ENCODE measurements at places on chromosomes 13 and 19.

DNA sequence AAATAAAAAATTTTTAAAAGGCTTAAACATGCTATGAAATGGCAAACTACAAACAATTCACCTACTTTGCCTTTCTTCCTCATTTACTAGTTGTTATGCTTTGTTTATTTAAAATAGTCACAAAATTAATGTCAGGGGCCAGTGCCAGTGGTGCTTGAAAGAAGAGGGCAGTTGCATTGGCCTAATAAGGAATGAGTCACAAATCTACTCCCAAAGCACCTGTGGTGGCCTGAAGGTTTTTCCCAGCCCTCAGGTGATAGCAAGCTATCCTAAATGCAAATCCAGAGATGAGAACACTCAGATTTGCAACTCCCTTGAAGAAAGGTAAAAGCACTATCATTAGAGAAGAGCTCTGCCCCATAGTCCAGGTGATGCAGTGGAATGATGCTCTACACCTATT is 103.6 kb downstream of the MBNL2 start:
- no peak for DNase-seq

- DNase-seq = peak; percentile 79
Observed at GRCh38 chr13:31908696-31909411, 122.7 kb upstream of the FRY start.

GRCh38 chr19:45376045-45376724 is 5.8 kb upstream of the ERCC2 start:
- no peak for DNase-seq

- DNase-seq = no peak
Observed at GRCh38 chr19:46339446-46339845, 7.4 kb upstream of the PPP5C start.

GRCh38 chr13:30004204-30004603 is 153.8 kb upstream of the UBL3 start:
- peak; percentile 20 for DNase-seq

DNA sequence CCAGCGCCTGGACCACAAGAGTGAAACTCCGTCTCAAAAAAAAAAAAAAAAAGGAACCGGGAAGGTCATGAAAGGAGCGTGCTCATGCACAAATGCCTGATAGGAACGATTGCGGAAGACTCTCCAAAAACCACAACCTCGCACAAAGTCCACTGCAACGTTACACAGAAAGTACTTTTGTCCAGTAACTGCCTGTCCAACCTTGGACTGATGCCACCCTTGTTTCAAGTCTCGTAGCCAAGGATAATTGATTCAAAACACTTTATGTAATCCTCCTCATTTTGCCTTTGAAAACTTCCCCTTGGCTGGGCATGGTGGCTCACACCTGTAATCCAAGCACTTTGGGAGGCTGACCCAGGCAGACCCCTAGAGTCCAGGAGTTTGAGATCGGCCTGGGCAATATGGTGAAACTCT is 13.7 kb downstream of the LGALS7 start:
- peak; percentile 63 for DNase-seq

- peak; percentile 1 for DNase-seq
Observed at GRCh38 chr19:31639306-31639705, 290.1 kb upstream of the TSHZ3 start.

DNA sequence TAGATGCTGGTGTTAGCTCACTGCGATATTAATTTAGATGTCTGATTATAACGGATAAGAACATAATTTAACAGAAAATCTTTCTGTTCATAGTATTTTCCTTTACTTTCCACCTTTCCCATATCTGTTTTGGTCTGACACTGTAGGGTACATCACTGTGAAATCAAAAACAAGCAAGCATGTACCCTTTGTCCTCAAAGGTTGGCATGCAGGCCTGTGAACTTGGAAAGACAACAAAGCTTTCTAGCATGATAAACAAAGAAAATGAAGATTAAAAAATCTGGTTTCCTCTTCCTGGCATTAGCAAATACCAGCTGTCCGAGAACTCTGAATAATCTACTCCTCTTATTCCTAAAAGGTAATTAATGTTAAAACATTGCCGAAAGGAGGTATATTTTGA is 31.6 kb downstream of the THSD1 start:
- no peak for DNase-seq

- no peak for DNase-seq
Observed at GRCh38 chr19:7879111-7879807, 5.1 kb upstream of the PRR36 start.

GRCh38 chr19:40424637-40425449 is 949 bp downstream of the SERTAD1 start:
- DNase-seq = no peak

DNA sequence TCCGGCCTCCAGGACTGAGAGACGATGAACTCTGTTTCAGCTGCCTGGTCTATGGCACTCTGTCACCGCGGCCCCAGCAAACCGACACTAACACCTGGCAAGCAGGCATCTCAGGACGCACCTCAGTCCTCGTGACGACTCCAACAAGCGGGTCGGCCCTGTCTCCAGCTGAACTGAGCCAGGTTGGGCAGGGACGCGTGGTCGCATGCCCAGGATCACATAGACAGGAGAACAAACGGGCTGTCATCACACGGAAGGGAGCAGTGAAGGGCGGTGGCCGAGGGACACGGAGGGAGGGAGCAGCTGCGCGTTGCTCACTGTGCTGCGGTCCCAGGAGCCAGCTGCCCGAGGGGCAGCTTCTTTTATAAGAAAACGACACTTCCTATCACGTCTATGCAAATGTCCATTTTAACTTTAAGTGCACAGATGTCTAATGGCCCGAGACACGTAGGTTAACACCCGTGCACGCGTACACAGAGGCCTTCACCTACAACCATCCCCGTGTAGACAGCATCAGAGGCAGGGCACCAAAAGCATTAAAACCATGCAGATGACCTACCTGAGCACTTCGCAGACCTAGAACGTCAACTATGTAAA is 8.9 kb downstream of the SGTA start:
- DNase-seq = no peak

DNA sequence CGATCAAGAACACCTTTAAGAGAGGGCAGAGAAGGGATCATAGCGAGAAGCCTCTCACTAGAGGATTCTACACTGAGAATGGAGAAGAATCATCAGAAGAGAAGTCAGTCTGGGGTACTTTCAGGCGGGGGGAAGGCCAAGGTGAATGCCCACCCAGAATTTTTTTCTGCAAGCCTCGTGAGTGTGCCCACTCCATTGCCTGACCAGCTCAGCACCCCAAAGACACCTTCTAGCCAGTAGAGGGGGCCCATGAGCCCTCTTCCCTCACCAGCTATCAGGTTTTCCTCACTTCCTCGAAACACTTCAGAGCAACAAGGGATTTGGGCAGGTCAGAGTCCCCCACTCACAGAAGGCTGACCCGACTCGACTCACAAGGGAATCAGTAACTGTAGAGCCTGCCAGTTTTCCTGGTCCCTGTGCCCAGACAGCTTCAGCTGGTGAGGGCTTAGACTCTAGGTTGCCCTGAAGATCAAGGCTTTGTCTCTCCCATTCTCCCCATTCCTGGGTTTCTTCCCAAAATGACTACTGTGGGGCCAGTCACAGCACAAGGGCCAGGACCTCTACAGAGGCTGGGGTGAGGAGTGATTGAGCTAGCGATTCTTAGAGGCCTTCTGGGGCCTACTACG is 18.4 kb downstream of the NLRP13 start:
- no peak for DNase-seq

- no peak for DNase-seq
Observed at GRCh38 chr13:28552288-28552687, 57.4 kb upstream of the FLT1 start.

- DNase-seq = no peak
Observed at GRCh38 chr13:114105521-114106225, 26.8 kb downstream of the RASA3 start.

- DNase-seq = no peak
Observed at GRCh38 chr13:26017196-26017921, 34.5 kb downstream of the SHISA2 start.

DNA sequence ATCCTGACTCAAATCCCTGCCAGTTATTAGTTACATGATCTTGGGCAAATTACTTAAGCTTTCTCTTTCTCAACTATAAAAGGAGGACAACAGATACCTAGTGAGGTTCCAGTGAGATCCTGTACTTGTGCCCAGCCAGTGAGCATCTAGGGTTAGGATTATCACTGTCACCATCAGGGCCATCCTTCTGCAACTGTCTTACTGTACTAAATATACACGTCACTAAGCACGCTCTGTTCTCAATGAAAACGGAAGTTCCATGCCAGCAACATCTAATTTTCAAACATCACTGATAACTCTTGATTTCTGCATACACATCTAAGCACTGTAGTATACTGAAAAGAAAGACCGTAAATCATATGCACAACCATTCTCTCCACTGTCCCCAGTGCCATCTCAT is 70.0 kb downstream of the FOXO1 start:
- DNase-seq = no peak

- DNase-seq = no peak
Observed at GRCh38 chr13:50235604-50236342, 220.5 kb downstream of the KCNRG start.

GRCh38 chr19:41860419-41861115 is 512 bp downstream of the RPS19 start:
- DNase-seq = peak; percentile 25

- DNase-seq = peak; percentile 0
Observed at GRCh38 chr13:105213512-105213911, 1322.0 kb downstream of the EFNB2 start.

DNA sequence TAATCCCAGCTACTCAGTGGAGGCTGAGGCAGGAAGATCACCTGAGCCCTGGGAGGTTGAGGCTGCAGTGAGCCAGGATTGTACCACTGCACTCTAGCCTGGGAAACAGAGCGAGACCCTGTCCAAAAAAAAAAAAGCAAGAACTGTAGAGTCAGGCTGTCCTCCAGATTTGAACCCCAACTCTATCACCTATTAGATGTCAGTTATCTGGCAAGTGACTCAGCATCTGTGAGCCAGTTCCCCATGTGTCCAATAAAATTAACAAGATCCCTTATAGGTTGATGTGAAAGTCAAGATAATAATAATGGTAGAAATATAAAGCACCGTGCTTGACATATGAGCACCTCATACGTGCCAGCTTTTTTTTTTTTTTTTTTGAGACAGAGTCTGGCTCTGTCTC is 22.0 kb downstream of the GP6 start:
- DNase-seq = no peak

DNA sequence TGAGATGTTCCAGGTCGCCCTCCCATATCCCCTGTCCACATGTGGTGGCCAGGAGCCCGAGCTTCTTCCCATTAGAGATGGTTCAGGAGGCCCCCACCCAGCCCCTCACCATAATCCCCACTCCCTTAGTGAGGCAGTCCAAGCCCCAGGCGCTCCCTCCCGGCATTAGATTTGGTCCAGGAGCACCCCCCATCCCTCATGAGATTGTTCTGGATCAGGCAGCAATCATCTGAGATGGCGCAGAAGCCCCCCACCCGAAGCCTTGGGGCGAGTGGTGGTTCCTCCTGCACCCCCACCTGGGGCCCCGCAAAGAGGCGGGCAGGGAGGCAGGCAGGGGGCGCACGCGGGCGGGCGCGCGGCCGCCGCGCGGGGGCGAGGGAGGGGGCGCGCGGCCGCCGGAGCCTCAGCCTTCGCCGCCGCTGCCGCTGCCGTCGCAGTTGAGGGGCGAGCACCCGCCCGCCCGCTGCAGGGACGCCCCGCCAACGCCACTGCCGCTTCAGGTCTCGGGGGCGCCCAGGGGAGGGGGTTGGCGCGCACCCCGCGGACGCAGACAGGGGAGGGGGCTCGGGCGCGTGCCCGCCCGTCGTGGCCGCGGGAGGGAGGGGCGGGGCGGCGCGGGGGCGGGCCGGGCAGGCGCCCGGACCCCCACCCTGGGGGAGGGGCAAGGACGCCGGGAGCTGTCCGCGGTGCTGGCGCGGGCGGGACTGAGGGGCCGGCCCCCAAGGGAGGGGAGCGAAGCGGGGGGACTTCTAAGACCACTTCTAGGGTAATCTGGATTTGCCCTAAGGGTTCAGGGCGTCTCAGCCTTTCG is 46.4 kb upstream of the SHKBP1 start:
- DNase-seq = no peak

- peak; percentile 71 for DNase-seq
Observed at GRCh38 chr19:6891761-6892385, 4.5 kb downstream of the ADGRE1 start.
